LoVo (cell line): ENCODE measurements at places on chromosomes 11 and 22.
A peak's percentile ranks its signal among the peaks of the same experiment; 100 is the strongest.

GRCh38 chr11:65592858-65593517 lies 2.6 kb downstream of the KCNK7 start:
- DNase-seq: no peak

DNA sequence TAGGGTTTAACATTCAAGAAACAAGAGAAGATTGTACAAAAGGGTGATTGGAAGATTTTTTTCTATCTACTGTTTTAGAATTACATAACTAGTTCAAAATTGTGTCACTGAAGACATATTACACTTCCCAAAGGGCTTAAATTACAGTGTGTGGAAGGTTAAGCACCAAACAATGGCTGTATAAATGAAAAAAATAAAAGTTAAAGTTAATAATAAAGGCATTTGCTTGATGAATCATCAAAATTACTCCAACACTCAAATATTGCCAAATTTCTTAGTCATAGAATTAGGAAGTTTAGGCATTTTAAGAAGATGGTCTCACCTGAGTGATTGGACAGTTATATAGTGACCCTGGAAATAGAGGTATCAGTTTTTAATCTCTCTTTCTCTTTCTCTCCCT lies 227.6 kb upstream of the CARD18 start:
- DNase-seq: no peak

DNA sequence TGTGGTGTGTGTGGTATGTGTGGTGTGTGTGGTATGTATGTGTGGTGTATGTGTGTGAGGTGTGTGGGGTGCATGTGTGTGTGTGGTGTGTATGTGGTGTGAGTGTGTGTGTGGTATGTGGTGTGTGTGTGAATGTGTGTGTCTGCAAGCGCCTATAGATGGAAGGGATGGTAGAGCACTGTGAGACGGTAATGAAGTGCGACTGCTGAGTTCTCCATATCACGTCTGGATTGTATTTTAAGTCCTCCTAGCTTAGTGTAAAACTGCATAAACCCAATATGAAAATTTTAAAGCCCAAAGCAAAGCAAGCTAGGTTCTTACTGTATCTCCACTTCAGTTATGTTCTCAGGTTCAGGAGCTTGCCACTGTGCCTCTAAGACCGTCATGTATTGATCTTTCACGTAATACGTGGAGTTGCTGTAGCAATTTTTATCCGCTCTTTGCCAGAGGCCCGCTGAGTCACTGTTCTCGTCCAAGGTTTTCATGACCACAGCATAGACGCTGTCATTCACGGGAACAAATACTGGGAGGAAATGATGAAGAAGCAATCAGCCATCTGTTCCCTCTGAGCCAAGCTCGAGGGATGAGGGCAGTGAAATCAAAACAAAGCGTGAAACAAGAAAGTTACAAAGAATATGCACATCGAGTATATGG lies 5.5 kb downstream of the PLET1 start:
- no peak for DNase-seq

GRCh38 chr22:23564276-23564675 lies 15.8 kb downstream of the IGLL1 start:
- DNase-seq: no peak

- DNase-seq: no peak
Observed at GRCh38 chr22:17103351-17103750, 17.8 kb downstream of the TMEM121B start.

- DNase-seq: peak; percentile 9
Observed at GRCh38 chr22:46149512-46150033, 753 bp upstream of the PPARA start.

- DNase-seq: no peak
Observed at GRCh38 chr22:45444168-45444567, 30.7 kb downstream of the RIBC2 start.

GRCh38 chr11:83914995-83915394 lies 628.8 kb upstream of the CCDC90B start:
- no peak for DNase-seq

DNA sequence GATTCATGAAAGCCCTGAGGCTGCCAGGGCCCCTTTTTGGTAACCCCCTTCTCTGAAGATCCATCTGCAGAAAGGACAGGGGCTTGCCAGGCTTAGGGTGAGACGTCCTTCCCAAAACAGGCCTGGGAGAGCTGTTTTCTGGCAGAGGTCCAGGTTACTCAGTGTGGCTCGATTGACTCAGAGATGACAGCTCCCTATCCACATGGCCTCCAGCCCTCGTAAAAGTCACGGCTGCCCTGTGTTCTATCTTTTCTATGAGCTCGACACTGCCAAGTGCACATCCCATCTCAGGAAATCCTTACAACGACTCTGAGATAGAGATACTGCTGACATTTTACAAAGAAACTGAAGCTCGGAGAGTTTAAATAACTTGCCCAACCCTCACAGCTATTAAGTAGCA lies 20.4 kb downstream of the ADAMTS8 start:
- DNase-seq: peak; percentile 60

- no peak for DNase-seq
Observed at GRCh38 chr11:61547246-61547645, 33.6 kb downstream of the SYT7 start.

DNA sequence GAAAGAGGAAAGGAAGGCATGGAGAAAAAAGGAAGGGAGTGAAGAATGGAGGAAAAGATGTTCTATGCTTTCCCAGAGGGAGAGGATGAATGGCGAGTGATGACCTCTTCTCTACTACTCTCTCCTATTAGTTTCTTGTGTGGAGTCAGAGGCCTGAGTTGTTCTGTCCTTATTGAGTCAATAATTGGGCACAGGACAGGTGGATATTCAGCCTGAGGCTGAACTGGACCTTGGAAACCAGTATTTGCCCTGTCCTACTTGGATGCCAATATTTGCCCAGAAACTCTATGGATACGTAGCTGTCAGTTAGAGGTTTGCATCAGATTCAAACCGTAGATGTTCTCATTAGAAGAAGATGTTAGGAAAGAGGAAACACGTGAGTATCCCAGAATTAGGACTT lies 17.6 kb upstream of the SWAP70 start:
- no peak for DNase-seq

- no peak for DNase-seq
Observed at GRCh38 chr11:2319791-2320472, 18.1 kb downstream of the TSPAN32 start.

DNA sequence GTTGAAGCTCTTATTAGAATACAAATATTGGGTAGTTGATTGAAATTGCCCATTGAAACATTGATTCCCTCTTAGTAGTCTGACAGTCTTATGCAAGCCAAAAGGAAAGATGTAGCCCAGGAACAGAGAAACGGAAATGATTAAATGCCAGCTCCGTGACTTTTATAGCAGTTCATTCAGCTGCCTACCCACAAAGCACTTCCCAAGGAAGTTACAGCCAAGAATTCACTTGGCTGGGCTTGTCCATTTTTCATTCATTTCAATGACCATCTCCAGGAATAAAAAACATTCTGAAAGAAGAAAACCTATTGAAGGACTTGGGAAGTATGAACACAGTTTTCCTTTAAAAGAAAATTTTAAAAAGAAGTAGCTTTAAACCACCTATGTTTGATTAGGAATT lies 62.0 kb downstream of the NCAM1 start:
- no peak for DNase-seq

DNA sequence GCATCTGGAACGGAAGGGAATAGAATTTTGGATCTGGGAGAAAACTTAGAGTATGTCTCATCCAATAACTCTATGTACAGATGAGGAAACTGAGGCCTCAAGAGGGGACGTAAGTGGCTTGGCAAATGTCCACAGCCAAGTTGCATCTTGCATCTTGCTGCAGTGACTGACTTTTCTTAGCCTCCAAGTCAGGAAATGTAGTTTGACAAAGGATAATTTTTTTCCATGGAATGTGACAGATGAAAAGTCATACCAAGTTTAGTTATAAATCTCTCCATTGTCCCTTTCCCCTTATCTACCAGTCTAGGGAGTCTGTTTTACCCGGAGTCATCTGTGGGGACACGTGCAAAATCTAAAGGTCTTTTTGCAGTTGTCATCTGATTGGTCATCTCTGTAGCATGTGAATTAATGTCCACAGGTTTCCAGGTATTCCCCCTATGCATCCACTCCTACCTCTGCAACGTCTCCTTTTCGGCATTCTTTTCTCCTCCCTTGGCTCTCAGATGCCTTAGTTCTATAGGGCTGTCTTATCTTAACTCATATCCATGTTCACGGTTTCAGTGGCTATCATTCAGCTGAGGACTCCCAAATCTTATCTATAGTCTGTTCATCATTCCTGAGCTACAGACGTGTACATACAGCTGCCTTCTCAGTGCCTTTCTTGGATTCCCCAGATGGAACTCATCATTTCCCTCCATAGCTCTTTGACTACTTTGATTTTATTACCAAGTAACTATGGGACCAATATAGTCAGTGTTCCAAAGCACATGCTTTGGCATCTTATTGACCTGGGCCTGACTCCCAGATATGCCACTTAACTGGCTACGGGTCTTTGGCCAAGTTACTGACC lies 139.5 kb upstream of the TIMP3 start:
- no peak for DNase-seq

DNA sequence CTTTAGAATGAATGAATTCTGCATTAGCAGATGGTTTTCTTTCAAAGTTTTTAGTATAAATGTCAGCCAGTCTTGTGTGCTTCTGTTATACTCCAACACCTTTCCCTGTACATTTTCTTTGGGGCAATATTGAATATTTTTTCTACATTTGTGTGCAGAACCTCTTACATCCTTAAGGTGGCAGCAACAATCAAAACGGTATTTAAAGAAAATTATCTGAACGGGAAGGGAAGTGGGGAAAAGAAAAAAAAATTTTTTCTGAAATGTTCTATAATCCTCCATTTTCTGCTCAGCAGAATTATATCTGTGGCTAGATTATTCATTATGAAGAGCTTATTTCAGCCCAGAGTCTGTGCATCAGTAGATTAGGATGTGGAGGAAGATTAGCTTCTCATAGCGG lies 347.3 kb upstream of the RAG2 start:
- peak; percentile 3 for DNase-seq

DNA sequence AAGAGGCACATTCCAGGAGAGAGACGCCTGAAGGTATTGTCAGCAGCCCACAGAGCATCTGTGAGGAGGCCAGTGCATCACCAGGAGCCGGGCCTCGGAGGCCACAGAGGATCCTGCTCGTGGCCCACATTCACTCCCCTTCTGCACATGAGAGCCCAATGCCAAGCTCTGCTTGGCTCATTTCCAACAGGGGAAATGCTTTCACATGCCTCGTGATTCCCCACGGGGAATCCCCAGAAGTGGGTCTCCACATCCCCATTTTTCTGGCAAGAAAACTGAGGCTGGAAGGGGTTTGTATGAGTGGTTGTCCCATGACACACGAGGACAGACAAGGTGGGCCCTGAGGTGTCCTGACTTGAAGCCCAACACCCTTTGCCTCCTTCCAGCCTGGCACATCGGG lies 34.4 kb downstream of the TP53I11 start:
- no peak for DNase-seq

GRCh38 chr11:115368616-115369015 lies 135.6 kb downstream of the CADM1 start:
- DNase-seq: no peak

DNA sequence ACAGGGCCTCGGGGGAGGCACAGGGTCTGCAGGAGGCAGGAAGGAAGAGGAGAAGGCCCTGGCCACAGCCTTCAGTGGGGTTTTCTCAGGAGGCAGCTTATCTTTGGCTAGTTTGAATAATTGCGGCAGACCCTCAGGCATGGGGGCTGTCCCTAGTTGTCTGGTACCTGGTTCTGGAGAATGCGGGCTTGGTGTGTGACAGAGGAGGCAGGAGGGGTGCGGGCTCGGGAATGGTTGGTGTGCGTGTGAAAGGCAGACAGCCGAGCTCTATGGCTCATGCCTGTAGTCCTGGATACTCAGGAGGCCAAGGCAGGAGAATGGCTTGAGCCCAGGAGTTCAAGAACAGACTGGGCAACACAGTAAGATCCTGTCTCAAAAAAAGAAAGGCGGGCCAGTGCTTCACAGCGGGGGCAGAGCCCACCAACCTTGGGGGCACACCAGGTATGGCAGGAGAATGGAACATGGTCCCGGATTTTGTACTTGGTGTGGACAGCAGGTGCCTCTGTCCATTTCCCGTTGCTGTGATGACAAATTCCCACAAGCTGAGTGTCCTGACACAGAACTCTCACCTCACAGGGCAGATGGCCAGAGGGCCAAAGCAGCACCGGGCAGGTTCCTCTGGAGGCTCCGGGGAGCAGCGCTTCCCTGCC lies 640.6 kb downstream of the TBC1D22A start:
- DNase-seq: no peak

- DNase-seq: no peak
Observed at GRCh38 chr11:15622231-15622890, 507.6 kb downstream of the INSC start.

GRCh38 chr22:39634530-39635405 lies 64.2 kb downstream of the CACNA1I start:
- peak; percentile 92 for DNase-seq

DNA sequence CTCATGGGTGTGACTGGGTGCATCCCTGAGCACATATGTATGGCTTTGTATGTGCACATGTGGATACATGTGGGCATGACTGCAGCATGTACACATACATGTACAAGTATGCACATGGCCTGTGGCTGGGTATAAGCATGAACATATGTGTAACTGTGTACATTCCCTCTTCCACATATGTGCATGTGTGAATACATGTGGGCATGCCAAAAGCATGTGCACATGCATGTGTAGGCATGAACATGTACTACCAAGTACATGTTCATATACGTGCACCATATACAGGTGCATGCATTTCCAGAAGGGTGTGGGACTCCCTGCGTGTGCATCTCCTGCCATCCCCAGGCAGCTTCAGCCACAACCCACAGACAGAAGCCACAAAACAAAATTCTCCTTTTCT lies 208.2 kb downstream of the MN1 start:
- DNase-seq: no peak

DNA sequence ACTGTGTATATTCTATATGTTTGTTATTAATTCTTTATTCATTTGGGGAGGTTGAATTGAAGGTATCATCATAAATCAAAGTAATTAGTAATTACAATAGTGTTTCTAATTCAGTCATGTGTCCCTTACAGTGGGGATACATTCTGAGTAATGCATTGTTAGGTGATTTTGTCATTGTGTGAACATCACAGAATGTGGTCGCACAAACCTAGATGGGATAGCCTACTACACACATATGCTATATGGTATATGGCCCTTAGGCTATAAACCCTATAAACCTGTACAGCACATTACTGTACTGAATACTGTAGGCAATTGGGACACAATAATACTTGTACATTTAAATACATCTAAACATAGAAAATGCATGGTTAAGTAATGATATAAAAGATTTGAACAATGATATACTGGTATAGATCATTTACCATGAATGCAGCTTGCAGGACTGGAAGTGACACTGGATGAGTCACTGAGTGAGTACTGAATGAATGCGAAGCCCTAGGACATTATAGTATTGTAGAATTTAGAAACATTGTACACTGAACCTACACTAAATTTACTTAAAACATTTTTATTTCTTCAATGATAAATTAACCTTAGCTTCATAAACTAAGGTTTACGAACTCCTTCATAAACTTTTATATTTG lies 936.2 kb upstream of the CHORDC1 start:
- no peak for DNase-seq

- DNase-seq: no peak
Observed at GRCh38 chr22:47055073-47055355, 292.6 kb downstream of the TBC1D22A start.

GRCh38 chr22:32430352-32430751 lies 18.3 kb upstream of the RTCB start:
- DNase-seq: no peak
